MCF 10A (cell line): ENCODE measurements at places on chromosomes 5 and 9. TPM values are rescaled to one million over a fixed set of nuclear protein-coding genes. Genes with fewer than 3 reads are reported as not detected.
A peak's percentile ranks its signal among the peaks of the same experiment; 100 is the strongest.

DNA sequence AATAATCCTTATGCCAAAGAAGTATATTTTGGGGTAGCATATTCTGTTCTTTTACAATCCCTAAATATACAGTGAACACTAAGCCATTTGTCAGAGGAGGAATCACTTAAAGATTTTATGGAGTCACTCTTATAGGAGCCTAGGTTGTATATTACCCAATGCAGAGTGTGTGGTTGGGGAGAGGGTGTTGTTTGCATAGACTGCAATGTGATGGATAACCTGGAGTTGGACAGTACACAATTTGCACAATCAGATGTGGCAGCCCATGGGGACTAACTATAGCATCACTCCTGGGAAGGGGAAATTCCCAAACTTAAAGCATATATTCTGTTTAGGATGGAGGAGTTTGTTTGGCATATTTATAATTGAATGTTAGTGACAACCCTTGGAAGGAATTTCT is 9.6 kb upstream of the NDFIP1 start:
- peak; percentile 24 for DNase-seq

- no peak for DNase-seq
These were observed 395.2 kb upstream of the IRX4 start for GRCh38 chr5:2277886-2278285.

DNA sequence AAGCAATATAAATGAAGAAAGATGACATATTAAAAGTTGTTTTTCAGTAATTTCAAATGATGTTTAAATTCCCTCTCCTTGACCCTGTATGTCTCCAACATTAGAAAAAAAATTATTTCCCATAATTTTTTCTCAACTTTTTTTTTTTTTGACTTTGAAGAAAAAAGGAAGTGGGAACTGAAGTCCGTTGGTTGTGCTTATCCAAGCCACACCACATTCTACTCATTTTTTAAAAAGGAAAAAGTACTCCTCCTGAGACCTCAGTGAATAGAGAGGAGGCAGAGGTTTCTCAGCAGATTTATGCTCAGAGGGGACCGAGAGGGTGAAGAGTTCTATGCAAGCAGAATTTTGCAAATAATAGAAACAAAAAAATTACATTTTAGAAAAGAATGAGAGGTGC is 123.3 kb downstream of the PCSK5 start:
- no peak for DNase-seq

The HACD4 gene
- total RNA-seq = not detected in 2 replicates

DNA sequence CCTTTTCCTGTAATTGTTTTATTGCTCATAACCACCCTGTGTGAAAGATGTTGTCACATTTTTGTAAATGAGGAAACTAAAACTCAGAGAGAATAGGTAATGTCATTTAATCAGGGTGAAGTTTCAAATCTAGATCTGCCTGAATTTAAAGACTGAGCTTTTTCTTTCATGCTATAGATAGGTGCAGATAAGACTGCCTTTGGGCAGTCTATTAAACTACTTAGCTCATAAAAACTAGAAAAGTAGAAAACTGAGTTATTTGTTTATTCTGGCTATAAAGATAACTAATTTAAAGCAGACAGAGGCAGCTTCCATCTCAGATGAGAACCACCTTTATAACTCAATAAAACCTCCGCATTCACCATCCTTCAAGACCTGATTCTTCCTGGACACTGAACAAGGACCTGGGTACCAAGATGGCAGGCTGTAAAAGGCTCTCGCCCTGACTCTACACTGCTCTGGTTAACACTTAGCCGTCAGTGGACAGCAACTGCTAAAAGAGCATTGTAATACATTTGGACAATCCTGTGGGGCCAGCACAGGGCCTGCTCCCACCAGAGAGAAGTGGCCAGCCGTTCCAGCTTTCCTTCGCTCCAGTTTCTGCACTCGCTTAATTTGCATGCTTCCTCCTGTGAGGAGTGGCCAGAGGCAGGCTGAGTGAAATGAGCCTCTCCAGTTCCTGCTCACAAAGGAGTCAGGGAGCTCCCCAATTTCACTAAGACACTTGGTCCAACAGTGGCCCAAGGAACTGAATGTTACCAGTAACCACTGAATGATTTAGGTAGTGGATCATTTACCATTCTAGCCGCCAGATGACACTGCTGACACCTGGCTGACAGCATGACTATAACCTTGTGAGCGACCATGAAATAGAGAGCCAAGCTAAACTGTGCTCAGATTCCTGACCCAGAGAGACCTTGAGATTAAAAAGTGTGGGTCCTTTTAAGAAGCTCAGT is 566.4 kb downstream of the EFNA5 start:
- DNase-seq = no peak

- no peak for DNase-seq
These were observed 10.2 kb downstream of the FBXO10 start for GRCh38 chr9:37565661-37566618.

The GIN1 gene
- total RNA-seq = 12.1 and 16.2 TPM in 2 replicates

- DNase-seq = no peak
These were observed 115.7 kb downstream of the MAN2A1 start for GRCh38 chr5:109805472-109805871.
